ENCODE measurements at places on chromosomes 7 and 10. TPM values are rescaled to one million over a fixed set of nuclear protein-coding genes. Genes with fewer than 3 reads are reported as not detected.

DNA sequence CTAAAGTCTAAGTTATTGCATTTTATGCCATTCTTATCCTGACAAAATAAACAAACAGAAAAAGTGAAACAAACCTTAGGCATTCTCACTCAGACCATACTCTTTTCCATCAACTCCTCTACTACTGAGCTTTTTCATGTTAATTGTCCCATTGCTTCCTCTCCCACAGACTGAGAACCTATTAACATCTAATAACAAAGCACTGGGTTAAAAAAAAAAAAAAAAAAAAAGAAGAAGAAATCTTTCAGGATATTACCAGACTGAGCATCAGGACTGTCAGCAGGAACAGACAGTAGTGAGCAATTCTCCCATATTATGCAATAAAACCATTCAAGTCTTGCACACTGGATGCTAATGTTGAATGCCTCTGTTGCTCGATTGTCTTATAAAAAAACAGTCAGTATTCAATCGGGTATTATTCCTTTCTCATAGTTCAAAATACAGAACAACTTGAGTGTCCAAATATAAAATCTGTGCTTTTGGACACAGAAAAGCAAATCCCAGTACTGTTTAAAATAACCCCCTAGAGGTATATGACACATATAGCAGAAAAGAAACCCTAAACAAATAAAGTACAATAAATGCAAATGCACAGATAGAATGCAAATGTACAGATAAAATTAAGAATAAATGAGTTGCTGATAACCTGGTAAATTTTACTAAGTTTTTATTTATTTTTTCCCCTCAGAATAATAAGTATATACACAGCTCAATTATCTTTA, 531.3 kb upstream of the LRRTM3 start:
- no peak for DNase-seq

DNA sequence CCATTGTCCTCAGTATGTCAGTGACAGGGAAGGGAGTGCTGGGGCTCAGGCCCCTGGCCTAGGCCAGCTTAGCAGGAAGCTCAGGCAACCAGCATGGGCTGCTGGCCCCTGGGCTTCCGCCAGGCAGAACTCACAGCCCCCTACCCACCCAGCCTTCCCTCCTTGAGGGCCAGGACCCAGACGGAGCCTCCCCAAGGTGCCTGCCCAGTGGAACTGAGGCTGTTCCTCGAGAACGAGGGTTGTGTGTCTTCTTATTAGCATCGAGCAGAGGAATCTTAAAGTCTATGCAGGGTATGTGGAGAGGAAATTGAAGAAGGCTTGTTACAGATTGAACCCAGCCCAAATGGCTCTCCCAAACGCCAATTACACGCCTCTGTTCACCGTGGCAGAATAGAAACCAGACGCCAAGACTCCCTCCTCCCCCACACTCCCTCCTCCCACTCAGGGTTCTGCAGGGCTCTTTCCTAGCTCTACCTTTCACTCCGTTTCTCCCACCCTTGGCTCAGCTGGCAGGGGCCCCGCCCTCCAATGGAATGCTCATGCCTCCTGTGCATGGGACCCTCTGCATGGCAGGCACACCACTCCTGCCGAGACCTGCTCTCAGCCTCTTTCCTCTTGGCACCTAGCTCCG, 134.4 kb downstream of the ZMIZ1 start:
- no peak for DNase-seq

DNA sequence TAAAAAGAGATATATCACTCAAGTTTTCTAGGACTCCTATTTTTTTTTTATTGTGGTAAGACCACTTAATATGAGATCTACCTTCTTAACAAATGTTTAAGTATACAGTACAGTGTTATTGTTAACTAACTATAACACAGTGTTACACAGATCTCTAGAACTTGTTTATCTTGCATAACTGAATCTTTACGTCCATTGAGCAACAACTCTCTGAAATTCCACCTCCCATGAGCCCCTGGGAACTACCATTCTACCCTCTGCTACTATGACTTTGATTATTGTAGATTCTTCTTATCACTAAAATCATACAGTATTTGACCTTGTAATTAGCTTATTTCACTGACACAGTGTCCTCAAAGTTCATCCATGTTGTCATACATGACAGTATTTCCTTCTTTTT, 22.5 kb upstream of the REEP3 start:
- no peak for DNase-seq

- DNase-seq, result no peak
These were observed 170.0 kb downstream of the IMMP2L start for GRCh38 chr7:111392294-111392693.

GRCh38 chr10:132644527-132645246, 107.1 kb downstream of the INPP5A start:
- peak; percentile 84 for DNase-seq

DNA sequence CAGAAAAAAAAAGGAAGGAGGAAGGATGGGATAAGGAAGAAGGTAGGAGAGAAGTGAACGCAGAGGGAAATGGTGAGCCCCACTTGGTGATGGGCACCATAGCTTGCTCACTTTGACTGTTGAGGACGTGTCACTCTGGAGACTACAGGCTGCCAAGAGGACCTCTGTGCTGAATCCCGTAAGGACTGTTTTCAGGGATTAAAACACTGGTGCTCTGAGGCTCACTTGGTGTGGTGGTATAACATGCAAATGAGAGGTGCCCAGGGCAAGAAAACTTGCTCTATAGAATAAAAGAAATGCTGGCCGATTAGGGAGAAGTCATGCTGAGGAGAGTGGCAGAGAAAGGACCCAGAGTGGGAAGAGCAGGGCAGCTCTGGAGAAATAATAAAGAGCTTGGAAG, 5.3 kb upstream of the IL2RA start:
- DNase-seq, result no peak

DNA sequence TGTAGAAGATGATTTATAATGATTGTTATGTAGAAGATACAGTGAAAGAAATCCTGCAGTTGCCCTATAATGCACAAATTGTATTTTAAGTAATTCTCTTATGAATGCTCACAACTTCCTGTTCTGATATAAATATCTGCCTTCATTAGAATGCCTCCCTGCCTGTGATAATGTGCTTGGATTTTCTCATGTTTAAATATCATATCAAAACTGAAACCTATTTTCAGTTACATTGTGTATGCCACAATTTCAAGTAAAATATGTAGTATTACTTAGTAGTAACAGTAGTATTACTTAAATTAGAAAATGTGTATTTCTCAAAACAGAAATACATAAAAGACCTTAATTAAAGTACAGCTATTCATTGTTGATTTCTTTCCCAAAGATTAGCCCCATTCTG, 41.1 kb upstream of the TFEC start:
- no peak for DNase-seq

DNA sequence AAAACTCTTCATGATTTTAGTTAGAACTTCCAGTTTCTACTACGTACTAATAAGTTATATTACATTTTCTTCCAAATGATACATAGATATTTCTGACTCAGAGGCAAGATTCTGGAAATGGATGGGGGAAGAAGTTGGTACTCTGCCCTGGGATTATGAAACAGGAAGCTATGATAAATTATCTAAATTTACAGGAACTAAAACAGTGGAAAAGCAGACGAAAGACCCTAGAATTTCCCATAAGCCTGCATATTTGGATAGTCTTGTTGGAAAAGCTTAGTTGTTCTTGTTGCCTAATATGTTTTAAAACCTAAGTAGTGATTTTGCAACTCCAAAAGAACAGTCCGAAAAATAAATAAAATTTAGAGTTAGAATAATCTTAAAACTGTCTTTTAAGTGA, 21.8 kb downstream of the CFAP69 start:
- DNase-seq, result no peak

GRCh38 chr7:30430276-30430675, 48.3 kb downstream of the NOD1 start:
- peak; percentile 22 for DNase-seq

DNA sequence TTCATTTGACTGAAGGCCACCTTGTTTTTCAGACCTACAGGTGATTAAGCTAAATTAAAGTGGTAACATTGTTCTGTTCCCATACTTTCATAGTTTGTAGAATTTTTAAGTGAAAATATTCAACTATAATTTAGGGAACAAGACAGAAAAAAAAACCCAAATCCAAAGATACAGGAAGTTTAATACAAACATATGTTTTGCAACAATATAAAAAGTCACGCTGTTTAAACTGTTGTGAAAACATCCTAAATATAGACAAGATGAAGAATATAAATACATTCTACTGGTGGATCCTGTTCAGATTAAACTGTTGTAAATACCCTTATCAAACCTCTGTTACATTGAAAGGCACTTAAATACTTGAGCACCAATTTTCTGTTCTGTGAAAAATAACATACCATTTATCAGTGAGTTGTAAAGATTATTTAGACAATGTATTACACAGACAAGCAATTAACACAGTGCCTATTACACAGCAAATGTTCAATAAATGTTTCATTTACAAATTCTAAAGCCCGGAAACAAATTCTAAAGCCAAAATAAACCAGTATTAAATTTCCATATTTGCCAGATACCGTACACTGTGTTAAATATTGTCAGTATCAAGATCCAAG, 14.2 kb downstream of the ASZ1 start:
- no peak for DNase-seq

DNA sequence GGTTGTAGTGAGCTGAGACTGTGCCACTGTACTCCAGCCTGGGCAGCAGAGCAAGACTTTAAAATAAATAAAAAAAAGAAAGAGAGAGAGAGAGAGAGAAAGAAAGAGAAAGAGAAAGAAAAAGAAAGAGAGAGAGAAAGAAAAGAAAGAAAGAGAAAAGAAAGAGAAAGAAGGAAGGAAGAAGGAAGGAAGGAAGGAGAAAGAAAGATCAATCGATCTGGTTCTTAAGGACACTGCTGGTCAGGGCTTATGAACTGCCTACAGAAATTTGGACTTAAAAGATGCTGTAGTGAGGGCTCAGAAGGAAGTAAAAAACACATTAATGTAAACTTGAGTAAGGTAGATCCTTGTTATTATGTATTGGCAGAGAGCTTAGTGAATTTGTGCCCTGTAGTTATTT, 62.4 kb downstream of the COPG2 start:
- no peak for DNase-seq

DNA sequence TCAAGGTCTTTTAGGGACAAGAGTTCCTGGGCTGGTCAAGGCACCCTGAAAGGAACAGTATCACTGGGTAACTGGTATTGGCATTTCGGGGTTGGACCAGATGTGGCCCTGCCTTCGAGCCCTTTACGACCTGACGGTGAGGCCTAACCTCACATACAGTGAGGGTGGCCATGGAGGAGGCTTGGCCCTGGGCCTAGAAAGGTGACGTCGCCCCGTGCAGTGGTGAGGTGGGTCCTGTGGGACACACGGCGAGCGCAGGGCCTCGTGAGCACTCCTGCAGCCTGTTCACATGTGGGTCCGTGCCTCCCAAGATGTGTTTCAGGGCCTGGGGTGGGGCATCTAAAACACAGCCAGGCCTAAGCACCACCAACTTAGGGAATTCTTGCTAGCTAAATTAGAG, 36.1 kb downstream of the CRHR2 start:
- DNase-seq, result no peak

GRCh38 chr10:129825826-129826225, 138.2 kb downstream of the EBF3 start:
- no peak for DNase-seq

GRCh38 chr7:47481541-47482012, 100.3 kb downstream of the TNS3 start:
- no peak for DNase-seq

DNA sequence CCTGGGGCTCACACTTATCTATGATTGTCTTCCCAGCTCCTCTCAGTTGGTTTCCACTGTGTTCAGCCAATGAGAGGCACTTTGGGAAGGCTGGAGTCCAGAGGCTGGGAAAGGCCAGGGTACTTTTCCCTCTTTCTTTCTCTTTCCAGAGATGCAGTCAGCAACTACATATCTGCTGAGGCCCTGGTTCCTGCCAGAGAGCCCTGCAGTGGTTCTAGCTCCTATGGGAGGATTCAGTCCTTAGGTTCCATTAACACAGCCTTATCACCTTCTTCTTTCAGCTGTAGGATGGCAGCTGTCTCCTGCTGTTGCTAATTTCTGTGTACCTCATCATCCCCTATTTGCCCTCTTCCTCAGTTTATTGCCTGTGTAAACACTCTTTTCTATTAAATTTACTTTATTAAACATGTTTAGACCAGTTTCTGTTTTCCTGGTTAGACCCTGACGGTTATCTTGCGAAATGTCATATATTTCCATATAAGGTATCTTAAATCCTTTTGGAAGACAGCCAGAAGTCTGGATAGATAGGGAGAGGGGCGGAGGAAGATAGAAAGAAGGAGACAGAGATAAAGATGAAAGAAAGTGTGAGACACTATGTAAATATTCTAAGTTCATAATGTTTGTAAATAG, 100.3 kb downstream of the HGF start:
- DNase-seq, result no peak

- no peak for DNase-seq
These were observed 1454.1 kb downstream of the GATA3 start for GRCh38 chr10:9508606-9509005.

GRCh38 chr10:70034232-70034631, 18.4 kb upstream of the MACROH2A2 start:
- no peak for DNase-seq

GRCh38 chr7:100088095-100088620, 611 bp upstream of the COPS6 start:
- DNase-seq, result no peak

DNA sequence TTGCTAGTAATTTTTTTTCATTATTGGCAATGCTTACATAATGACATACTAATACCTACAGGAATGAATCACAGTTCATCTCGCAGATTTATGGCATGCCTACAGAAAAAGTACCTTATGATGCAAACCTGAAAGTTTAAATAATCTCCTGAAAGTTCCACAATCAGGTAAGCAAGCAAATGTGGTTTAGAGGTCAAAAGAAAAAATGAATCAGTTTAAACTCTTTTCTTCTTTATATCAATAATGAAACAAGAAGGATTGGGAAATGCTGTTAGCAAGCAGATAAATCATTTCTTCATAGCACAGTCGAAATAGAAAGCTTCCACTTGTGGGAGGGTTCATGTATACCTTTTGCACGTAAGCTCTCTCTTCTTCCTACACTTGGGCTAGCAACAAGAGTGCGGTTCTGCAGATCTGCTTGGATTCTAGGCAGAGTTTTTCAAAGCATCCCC, 53.7 kb upstream of the MTPN start:
- DNase-seq, result no peak

- no peak for DNase-seq
These were observed 168.3 kb downstream of the KIF20B start for GRCh38 chr10:89869592-89870156.

DNA sequence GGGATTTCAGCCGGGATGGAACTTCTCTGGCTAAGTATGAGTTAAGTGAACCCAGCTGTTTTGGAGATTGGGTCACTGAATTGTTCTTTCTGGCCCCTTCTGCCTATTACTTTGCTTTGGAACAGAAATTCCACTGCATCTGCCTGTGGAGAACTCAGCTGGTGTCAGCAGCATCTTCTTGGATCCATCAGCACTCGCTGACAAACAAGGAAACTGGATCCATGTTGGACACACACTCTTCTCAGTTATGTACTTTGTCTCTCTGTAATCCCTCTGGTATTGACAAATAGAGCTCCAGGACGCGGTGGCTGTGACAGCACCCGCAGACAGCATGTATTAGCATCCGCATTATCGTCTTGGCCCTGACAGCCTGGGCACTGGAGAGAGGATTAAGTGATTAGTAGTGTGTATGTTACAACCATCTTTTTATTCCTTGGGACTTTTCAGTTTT, 73.0 kb upstream of the BMPER start:
- DNase-seq, result no peak

The SP8 gene
- total RNA-seq, result not detected

The MINDY3 gene
- 25.4 TPM for total RNA-seq

The ACTL6B gene
- total RNA-seq, result not detected

The HACD1 gene
- total RNA-seq, result 18.0 TPM

The ATP5F1C gene
- 206 TPM for total RNA-seq

The MUC3A gene
- 1.3 TPM for total RNA-seq

The AP5Z1 gene
- 37.6 TPM for total RNA-seq

The CDHR1 gene
- 0.35 TPM for total RNA-seq

The NRCAM gene
- total RNA-seq, result 9.1 TPM

The ADRA2A gene
- total RNA-seq, result 187 TPM

The ATRNL1 gene
- total RNA-seq, result 0.74 TPM

The IGF2BP3 gene
- total RNA-seq, result 1.2 TPM

Measured in mesenteric fat pad (tissue), 1 donor.